ENCODE measurements at places on chromosomes 4 and X.
A peak's percentile ranks its signal among the peaks of the same experiment; 100 is the strongest.

DNA sequence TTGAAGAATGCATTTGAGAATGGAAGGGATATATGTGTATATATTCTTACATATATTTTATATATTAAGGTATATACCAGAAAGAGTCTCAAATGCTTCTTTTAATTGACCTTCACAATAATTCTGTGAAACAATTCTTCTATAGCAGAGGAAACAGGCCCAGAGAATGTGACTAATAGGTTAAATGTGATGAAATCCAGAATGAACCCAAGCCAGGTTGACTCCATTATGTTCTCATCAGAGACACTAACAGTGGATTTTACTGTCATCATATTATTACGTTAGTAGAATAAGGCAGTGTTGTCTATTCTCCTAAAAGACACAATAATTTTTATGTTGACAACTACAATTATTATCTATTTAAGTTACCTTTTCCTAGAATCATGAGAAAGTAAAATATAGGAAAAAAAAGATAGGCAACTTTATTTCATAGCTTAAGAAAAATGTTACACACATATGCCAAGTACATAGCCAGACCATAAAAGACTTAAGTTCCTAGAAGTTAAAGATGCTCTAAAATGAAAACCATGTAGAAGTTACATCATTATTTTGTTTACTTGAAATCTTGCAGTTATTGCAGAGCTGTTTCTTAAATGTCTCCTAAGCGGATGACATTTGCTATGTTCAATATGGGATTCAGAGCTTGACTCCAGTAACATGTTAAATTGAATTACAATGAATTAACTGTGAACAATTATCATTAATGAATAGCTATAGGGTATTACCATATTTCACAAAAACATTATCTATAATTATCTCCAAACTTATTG, 56.2 kb upstream of the ANKRD50 start:
- no peak for DNase-seq

GRCh38 chr4:8285976-8286718, 16.6 kb downstream of the HTRA3 start:
- no peak for DNase-seq

DNA sequence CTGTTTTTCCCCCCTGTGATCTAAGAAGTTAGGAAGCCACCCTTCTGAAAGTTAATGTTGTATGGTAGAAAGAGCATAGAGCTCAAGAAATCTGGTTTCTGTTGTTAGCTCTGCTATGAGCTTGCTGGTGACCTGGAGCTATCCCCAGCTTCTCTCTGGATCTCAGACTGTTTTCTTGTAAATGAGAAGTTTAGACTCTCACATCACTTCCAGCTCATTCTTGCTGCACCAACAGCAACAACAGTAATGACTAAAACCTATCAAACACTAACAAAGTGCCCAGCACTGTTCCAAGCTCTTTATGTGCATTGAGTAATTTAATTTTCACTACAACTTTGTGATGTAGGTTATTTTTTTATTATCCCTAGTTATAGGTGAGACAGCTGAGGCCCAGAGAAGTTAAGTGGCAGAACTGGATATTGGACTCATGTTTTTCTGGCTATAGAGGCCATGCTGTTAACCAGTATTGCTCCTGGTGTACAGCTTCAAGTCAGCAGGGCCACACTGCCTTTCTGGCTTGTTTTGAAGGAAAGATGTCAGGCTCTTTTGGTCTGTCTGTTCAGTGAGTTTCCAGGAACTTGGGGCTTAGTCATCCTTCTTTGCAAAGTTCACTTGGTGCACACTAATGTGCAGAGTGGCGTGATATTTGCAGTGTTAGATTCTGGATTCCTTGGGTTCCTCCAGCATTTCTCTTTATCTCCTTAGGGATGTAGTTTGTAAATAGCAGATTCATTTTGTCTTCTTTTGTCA, 27.8 kb upstream of the TMEM164 start:
- peak; percentile 0 for DNase-seq

DNA sequence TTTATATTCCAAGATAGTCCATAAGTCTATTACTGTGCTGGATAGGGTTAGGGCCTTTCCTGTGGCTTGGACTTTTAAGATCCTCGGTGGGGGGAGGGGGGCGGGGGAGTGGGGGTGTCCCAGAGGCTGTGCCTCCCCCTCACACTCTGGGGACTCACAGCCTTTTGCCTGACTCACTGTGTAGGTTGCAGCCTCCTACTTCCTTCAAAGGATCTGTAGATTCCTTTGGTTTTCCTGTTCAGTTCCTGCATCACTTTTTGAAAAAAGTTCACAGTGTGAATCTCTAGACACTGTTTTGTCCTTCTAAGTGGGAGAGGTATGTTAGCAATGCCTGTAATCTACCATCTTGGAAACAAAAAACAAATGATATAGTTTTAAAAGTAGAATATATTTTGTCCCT, 999.9 kb downstream of the GLUD2 start:
- DNase-seq = no peak

DNA sequence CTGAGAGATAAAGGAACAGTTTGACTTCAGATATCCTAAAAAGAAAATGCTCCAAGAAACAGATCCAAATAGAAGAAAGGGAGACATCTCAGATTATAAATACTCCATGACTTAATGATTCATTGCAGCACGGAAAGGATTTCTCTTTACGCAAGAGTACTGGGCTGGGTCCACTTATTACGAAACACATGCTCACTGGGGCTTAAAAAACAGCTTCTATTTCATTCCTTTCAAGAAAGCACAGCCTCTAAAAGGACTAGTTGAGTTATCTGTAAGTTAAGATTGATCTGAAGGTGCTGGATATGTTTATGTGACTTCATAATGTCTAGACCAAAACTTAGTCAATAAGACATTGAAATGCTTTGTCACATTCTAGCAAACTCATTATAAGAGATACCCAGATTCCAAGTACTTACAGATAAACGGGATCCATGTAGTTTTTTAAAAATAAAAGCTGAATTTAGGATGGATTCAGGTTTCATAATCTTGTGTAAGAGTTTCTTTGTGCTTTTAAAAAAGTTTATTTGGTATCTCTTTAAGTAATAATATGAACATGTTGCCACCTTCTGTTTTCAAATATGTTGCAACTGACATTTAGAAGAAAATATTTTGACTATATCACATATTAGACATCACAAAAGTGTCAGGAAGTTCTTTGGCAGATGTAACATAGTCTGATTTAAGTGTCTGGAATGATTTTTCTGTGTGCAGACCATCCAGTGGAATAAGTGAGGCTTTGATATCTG, 109.5 kb upstream of the MYOZ2 start:
- no peak for DNase-seq

GRCh38 chr4:54779036-54779435, 121.3 kb downstream of the KIT start:
- no peak for DNase-seq

DNA sequence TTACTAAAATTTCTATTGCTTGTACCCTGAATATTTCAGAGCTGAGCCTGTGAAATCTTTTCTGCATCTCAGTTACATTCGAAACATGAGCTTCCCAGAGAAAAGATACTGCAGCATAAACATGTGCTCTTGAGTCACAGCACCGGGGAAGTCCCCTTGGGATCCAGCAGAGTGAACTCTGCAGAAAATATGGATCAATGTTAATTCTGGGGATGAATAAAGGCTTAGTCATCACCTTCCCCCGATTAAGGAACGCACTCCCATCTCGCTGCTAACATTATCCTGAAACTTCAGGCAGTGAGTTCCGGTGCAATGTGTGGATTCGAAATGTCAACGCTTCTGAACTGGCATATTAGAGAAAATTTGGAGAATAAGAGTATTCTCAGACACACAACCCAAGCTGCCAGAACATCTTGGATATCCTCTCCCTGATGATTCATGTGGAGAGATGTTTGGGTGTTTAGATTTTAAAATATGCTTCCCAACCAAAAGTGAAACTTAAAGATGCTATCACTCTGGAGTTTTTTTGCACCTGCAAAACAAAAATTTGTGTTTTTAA, 90.8 kb downstream of the IRF2 start:
- no peak for DNase-seq

DNA sequence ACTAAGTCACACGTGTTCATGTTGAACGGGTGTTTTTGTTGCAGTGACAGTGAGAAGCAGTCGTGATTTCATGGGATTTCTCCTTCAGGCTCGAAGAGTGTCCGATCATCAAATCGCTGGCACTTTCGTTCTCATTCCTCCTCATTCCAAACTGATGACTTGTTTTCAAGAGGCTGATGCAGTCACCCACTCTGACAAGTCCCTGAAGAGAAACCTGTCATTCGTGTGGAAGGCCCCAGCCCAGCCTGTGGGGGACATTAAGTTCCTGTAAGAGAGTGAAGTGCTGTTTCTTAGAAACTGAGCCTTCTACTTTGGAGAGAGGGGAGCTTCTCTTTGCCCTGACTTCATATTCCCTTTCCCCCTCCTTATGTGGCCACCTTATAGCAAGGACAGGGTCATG, 8.0 kb downstream of the REELD1 start:
- no peak for DNase-seq

GRCh38 chr4:67393699-67394281, 151.5 kb downstream of the CENPC start:
- DNase-seq = peak; percentile 16

DNA sequence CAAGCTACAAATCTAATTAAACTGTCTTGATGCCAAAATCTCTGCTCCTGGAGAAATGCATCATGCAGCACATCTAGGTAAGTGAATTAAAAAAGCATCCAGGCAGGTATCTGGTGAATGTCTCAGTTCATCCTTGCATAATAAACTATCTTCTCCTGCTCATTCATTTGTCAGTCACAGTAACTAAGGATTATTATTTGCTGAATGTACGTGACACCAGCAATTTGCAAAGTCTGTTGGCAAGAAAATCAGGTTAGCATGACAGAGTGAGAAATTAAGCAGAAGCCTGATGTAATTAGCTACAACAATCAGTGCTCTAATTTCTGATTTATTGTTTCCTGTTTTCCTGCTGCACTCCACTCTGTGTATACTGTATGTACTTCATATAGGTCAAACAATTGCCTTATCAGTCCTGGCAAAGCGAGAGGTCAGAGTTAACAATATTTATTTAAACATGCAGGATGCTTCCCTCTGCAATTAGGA, 213.6 kb downstream of the FBXO8 start:
- DNase-seq = no peak

- DNase-seq = no peak
These were observed 255.9 kb downstream of the SPRY1 start for GRCh38 chr4:123652476-123652875.

DNA sequence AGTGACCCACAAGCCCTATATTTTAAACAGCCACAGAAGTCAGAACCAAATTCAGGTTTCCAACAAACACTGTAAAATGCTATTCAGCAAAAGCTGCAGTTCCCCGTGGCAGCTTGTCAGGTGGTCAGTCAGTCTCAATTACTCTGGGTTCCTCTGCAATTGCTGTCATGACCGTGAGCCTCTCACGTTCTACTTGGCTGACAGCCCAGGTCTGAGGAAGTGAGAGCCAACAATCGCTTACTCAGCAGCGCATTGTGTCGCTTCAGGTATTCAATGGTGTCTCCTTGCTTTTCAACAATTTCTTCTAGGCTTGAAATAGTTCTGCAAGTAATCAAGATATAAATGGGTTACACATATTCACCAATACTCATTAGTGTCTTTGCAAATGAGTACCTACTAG, 25.8 kb downstream of the TRIM75 start:
- no peak for DNase-seq

DNA sequence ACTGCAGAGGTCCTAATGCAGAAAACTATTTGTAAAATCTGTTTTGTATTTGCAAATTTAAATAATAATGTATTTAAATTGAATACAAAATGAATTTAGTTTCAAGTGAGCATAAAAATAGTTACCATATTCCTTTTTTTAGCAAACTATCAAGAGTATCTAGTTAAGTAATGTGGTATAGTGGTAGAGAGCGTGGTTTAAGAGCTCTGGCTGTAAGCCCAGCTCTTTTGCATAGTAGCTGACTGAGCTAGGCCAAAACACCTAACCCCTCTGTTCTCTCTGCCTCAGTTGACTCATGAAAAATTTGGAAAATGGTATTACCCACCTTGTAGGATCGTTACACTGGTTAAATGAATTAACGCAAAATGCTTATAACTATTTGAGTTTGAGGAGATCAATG, 18.1 kb upstream of the ADAD1 start:
- no peak for DNase-seq

DNA sequence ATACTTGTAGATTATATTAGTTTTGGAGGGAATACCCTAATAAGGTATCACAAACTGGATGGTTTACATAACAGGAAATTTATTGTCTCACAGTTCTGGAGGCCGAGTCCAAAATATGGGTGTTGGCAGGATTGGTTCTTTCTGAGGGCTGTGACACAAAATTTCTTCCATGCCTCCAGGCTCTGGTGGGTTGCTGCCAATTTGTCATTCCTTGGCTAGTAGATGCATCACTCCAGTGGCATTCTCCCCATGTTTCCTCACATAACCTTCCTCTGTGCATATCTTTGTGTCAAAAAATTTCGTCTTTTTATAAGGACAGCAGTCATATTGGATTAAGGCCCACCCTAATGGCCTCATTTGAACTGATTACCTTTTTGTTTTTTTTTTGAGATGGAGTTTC, 49.3 kb downstream of the APELA start:
- no peak for DNase-seq

DNA sequence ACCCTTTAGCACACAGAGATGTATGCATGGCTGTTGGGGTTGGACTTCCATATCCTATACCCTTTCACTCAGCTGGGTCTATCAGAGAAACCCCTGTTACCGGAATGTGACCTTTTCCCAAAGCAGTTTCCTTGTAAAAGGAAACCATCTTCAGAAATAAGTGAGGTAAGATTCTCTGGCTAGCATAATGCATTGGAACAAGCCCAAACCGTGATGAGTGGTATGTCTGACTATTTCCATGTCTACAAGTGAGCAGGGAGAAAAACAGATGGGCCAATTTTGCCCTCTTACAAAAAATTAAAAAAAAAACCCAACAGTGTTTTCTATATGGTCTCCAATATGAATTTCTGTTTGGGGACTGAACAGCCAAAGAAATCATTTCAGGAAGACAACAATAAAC, 283.9 kb downstream of the SMARCA1 start:
- no peak for DNase-seq

- no peak for DNase-seq
These were observed 93.5 kb downstream of the TNIP2 start for GRCh38 chr4:2662598-2662997.

DNA sequence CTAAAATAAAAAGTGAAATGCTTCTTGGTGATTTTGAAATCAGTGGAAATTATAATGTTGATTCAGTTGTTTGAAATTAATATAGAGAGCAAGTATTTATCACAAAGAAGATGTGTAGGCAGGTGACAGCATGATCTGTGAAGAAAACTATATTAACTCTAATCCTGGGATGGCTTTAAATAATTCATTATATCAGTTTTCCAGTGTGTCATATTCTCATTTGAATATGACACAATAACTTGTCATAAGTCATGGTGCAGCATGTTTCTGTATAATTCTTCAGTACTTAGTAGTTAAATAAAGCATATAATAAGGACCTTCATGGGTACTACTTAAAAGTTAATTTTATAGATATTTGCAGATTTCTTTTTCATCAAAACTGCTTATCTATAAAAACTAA, 573.6 kb downstream of the INPP4B start:
- no peak for DNase-seq

GRCh38 chrX:103170216-103170615, 44.7 kb upstream of the BEX4 start:
- no peak for DNase-seq

GRCh38 chr4:17475481-17475880, 36.4 kb downstream of the QDPR start:
- DNase-seq = no peak

- no peak for DNase-seq
These were observed 3.8 kb upstream of the CENPC start for GRCh38 chr4:67549123-67549522.

Data from stimulated activated CD4-positive, alpha-beta T cell treated with anti-CD3 and anti-CD28 coated beads, Interleukin-2, amount 100 ng/mL, for 48 hours (primary cell).